ENCODE measurements at places on chromosomes 4 and X.

- no peak for DNase-seq
These were observed 32.0 kb upstream of the MAN2B2 start for GRCh38 chr4:6542951-6543350.

DNA sequence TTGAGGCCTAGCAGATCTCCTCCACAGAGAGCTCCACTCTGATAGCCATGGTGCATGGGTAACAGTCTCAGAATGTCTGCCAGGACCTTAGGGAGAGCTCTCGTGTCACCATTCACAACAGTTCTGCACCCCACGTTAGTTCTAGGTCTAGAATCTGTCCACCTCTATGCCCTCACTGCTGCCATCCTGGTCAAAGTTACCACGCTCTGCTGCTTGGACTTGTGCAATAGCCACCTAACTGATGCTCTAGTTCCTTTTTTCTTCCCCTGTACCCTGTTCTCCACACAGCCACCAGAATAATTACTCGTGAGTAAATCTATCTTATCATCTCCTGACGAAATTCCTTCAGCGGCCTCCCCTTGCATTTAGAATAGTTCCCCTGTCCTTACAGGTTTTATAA, 268.8 kb upstream of the GATB start:
- no peak for DNase-seq

DNA sequence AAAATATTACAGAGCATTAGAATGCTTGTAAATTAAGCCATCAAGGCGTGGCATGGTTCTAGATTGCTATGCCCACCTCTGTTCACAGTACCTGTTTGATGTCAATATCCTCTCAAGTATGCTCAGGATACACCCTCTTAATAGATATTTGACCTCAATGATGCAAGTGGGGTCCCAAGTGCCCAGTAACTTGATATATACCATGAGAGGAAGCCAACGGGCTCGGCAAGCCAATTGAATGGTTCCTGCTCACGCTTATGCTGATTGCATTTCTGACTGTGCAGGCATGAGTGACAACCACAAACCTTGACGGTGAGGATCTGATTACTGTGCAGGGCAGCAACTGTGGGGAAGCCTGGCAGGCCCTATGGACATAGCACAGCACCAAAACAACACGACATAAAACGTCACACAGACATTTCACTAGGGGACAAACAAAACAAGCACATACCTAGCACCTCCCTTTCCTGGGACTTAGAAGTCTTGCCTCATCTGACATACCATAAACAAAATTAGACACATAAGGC, 179.1 kb upstream of the ETNPPL start:
- DNase-seq = no peak

GRCh38 chr4:38145033-38145678, 185.0 kb downstream of the PTTG2 start:
- no peak for DNase-seq

DNA sequence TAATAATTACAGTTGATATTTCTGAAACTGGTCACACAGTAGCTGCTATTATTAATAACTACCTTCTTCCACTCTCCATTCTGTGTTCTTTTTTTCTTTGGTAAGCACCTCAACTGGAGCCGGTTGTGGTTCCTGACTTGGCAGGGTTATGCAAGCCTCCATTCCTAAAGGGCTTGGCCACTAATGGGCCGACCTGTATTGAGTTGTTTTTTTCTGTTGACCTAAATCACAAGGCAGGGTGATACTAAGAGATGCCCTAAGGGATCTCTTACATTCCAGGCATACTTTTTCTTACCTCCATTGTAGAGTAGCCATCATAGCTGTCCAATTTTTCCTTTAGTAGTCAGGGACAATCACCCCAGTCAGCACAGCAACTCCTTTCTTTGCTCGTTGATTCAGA, 1295.8 kb upstream of the ADGRL3 start:
- no peak for DNase-seq

Data from Jurkat, Clone E6-1 (cell line).